WERI-Rb-1 (cell line): ENCODE measurements at places on chromosomes 13 and 19.

DNA sequence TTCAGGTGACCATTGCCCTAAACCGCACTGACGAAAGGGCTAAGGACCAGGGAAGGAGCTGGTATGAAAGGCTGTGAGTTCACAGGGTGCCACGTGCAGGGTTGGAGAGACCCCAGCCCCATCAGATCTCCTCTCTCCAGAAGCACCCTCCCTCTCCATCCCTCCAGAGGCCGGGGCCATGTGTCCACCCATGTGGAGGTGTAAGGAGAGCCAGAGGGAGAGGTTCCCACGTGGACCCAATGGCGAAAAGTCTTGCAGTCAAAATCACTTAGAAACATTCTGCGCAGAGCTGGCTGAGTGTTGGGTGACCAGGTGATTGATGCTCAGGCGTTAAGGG, 168.3 kb downstream of the COL4A1 start:
- DNase-seq, result no peak

DNA sequence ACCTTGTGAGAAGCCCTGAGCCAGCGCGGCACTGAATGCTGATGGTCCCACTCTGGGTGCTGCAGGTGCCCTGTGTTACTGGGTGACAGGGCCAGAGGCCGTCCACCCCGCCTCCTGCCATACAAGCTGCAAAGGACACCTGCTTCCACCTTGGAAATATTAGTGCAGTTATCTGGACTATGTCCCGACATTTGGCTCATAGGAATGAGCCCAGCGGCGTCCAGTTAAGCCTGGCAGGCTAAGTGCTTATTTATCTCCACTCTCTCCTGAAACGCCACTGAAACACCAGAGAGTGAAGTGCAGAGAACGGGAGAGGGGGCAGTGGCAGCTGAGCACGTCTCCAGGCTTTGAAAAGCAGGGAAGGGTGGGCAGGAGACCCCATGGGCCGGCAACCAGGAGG, 145.8 kb downstream of the KDM4B start:
- no peak for DNase-seq

- DNase-seq, result no peak
Measured at GRCh38 chr13:106331116-106331515, 204.3 kb downstream of the EFNB2 start.

GRCh38 chr13:26280295-26280694, 26.4 kb downstream of the CDK8 start:
- no peak for DNase-seq

DNA sequence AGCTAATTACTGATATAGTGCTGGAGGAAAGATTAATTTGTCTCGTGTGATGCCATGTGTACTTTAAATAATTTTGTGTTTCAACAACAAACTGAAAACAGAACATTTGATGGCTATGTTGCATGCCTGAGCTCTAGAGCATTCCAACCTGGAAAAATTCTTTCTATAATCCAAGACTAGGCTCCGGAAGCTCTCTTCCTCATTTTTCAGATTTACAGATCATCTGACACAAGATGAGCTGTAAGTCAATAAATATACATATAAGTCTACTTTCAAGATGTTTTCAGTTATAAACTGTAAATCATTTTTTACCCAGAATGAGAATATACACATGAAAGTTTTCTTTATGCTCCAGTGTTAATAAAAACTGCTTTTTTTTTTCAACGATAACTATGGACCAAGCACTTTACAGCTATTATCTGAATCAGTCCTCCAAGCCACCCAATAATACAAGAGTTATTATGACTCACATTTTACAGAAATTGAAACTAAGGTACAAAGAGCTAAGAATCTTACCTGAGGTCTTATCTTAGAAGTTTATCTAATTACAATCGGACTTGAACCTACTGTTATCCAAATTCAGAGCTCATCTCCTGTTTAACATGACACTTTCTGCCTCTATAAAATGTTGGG, 6.4 kb upstream of the FOXO1 start:
- no peak for DNase-seq

- DNase-seq, result no peak
Measured at GRCh38 chr13:29883941-29884518, 33.6 kb upstream of the UBL3 start.

- DNase-seq, result no peak
Measured at GRCh38 chr13:29597706-29598105, 2.2 kb upstream of the SLC7A1 start.

DNA sequence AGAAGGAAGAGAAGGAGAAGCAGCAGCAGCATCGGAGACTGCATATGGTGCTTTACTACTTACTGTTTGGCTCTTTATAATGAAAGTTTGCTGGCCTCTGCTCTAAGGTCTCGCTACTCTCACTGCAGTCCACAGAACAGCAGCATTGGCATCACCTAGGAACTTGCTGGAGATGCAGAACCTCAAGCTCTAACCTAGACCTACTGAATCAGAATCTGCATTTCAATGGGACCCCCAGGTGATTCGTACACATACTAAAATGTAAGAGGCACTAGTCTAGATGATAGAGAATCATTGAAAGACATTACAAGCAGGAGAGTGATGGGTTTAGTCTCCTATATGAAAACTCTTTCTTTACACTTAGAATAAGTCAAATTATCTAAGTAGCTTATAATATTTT, 270.6 kb downstream of the KLF5 start:
- no peak for DNase-seq

DNA sequence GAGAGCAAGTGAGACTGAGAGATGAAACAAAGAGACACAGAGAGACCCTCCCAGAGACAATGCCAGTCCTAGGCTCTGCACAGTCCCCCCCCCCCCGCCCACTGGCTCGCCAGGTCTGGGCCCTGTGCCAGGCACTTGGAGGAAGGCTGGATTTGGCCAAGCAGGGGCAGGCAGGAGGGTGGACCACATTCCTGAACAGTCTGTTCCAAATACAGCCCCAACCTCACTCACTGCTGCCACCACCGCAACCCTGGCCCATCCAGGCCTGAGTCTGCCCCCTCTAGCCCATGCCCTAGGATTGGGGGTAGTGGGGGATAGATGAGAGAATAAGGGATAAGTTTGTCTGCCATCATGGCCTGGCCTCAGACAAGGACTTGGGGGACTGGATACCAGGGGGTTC, 19.0 kb downstream of the CYP2F1 start:
- no peak for DNase-seq

DNA sequence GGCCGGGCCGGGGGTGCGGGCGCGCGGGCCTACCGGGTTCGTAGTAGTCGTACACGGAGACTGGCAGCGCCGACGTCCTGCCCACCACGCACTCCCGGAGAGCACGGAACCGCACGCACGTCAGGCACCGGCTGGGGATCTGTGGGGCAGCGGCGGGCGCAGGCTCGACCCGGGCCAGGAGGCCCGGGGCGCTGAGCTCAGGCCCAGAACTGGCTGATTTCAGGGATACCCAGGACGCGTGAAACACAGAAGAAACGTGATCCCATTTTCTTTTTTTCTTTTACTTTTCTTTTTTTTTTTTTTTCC, 9.0 kb downstream of the F2RL3 start:
- no peak for DNase-seq

GRCh38 chr13:57553932-57554331, 77.6 kb upstream of the PCDH17 start:
- no peak for DNase-seq

- DNase-seq, result no peak
Measured at GRCh38 chr13:50915565-50915964, 6.0 kb downstream of the RNASEH2B start.

GRCh38 chr13:75025956-75026355, 456.0 kb downstream of the TBC1D4 start:
- DNase-seq, result no peak
